Aorta (tissue), 5 donors: ENCODE measurements at places on chromosomes 3 and 15. TPM values are rescaled to one million over a fixed set of nuclear protein-coding genes. Genes with fewer than 3 reads are reported as not detected.
A peak's percentile ranks its signal among the peaks of the same experiment; 100 is the strongest.

DNA sequence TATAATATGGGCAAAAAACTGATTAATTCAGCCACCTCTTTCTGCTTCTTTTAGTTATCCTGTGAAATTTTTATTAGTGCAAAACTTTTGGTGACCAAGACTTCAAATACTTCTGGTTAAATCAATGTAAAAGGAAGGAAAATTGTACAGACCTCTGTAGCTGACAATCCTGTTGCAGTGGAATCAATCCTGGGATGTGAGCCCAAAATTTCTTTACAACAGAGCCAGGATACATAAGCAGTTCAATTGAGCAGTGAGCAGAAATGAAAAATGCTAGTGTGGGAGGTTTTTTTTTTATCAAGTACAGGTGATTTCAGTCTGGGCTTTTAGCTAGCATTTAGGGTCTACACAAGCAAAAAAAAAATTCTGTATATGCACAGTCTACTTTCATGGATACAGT, 398.0 kb downstream of the OTOL1 start:
- no peaks in the 10 kb centered on the region for H3K36me3 ChIP-seq
- no peaks in the 10 kb centered on the region for H3K27me3 ChIP-seq
- H3K4me3 ChIP-seq, result no peak overlapping the region
- no peak overlapping the region for H3K27ac ChIP-seq
- no peak for DNase-seq

DNA sequence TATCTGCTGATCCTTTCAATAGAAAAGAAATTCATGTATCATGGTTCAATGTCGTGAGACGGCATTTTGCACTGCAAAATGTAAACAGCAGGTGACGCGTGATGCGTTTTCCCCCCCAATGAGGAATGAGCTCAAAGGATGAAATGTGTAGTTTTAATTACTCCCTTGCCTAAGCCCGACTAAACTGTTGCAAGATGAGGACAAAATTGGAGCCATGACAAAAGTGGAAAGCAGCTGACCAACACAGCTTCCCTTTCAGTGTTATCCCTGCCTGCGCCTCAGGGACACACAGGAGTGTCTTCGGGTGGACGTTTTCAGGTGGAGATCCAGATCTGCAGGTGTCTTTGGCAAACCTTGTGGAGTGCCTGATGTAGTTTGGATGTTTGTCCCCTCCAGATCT, 92.0 kb downstream of the GABRG3 start:
- DNase-seq, result no peak
- no peaks in the 10 kb centered on the region for H3K4me1 ChIP-seq
- no peak overlapping the region for H3K27ac ChIP-seq

- H3K4me1 ChIP-seq, result no peaks in the 10 kb centered on the region
- no peaks in the 10 kb centered on the region for H3K27me3 ChIP-seq
Measured at GRCh38 chr3:193686665-193687483, 93.9 kb downstream of the OPA1 start.

GRCh38 chr3:38519000-38519399, 22.9 kb downstream of the EXOG start:
- H3K4me1 ChIP-seq, result no peaks in the 10 kb centered on the region
- no peak overlapping the region for H3K27ac ChIP-seq
- peaks cover 2% of the 10 kb centered on the region for H3K36me3 ChIP-seq
- no peaks in the 10 kb centered on the region for H3K27me3 ChIP-seq
- no peak for DNase-seq
- H3K4me3 ChIP-seq, result no peak overlapping the region

- H3K4me1 ChIP-seq, result no peaks in the 10 kb centered on the region
- DNase-seq, result no peak
- no peaks in the 10 kb centered on the region for H3K27me3 ChIP-seq
Measured at GRCh38 chr15:80334521-80334920, 69.7 kb upstream of the ARNT2 start.

DNA sequence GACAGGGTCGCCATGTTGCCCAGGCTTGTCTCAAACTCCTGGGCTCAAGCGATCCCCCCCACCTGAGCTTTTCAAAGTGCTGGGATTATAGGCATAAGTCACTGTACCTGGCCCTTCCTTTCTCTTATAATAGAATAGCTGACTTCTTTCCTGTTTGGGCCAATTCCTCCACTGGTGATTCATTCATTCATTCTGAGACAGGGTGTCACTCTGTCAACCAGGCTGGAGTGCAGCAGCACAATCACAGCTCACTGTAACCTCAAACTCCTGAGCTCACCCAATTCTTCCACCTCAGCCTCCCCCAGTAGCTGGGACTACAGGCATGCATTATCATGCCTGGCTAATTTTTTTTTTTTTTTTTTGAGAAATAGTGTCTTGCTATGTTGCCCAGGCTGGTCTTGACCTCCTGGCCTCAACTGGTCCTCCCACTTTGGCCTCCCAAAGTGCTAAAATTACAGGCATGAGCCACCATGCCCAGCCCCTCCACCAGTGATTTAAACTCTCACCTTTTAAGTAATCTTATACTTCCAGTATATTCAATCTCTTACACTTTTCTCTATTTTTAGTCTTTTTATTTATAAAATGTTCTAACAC, 20.9 kb downstream of the GNB4 start:
- DNase-seq, result no peak
- no peaks in the 10 kb centered on the region for H3K27me3 ChIP-seq
- H3K27ac ChIP-seq, result no peak overlapping the region
- H3K4me3 ChIP-seq, result no peak overlapping the region

DNA sequence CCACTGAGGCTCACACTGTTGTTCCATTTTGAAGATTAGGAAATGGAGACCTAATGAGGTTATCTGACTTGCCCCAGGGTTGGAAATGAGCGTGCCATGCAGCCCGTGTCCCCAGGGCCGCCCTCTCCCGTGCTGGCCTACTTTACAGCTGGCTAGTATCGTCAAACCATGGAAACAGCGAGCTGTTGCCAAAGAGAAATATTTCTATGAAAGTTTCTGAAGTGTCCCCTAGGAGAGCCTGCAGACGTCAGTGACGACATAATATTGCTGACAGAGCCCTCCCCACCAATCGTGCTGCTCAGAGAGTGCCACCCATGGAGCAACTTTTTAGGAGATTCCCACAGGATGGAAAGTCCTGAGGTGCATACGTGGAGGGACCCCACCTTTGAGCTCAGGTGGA, 11.2 kb upstream of the FAM174B start:
- H3K4me3 ChIP-seq, result no peak overlapping the region
- no peaks in the 10 kb centered on the region for H3K27me3 ChIP-seq
- DNase-seq, result no peak
- peaks cover 7% of the 10 kb centered on the region for H3K4me1 ChIP-seq
- H3K36me3 ChIP-seq, result no peaks in the 10 kb centered on the region

- H3K27ac ChIP-seq, result no peak overlapping the region
- H3K36me3 ChIP-seq, result no peaks in the 10 kb centered on the region
- H3K27me3 ChIP-seq, result no peaks in the 10 kb centered on the region
- no peak for DNase-seq
- H3K4me3 ChIP-seq, result peak overlapping the region; percentile 30
Measured at GRCh38 chr15:78640527-78641101, 396 bp downstream of the CHRNB4 start.

DNA sequence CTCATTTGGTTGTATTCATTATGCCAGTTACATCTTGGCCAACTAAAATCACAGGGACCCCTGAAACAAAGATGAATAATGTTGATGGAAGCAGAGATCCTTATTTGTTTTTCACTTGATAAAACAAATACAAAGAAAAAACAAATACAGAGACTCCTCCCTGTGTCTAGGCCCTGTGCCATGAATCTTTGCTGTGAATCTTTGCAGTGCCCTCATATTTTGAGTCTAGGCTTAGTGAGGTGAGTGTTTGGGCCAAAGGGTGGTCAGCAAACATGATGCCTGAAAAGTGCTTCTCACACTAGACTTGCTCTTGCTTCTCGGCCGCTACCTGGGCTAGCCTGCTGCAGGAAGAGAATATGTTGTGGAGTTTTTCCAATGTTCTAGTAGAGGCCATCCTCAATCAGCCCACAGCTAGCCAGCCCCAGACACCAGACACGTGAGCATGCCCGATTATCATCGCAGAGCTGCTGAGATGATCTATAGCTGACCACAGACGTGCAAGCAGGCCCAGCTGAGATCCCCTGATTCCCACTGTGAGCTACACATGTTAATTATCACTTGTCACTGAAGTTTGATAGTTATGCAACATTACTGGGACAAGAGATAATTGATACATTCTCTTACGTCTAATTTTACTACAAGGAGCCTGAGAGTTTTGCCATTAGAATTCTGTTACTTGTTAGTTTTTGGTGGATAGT, 191.4 kb downstream of the THRB start:
- no peak overlapping the region for H3K27ac ChIP-seq
- peaks cover 8% of the 10 kb centered on the region for H3K4me1 ChIP-seq
- H3K4me3 ChIP-seq, result no peak overlapping the region
- H3K27me3 ChIP-seq, result no peaks in the 10 kb centered on the region

DNA sequence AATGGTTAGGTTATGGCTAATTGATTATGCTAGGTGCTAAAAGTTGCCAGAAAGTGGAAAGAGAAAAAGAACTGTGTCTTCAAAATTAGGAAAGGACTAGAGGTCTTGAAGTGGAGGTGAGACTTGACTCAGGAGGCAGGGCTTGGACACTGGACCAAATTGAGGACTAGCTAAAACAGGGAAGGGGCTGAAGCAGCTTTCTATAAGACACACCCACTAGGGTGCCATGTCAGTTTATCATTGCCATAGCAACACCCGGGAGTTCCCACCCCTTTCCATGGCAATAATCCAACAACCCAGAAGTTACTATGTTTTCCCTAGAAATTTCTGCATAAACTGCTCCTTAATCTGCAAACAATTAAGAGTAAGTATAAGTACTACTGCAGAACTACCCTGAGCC, 42.9 kb upstream of the MITF start:
- no peak overlapping the region for H3K27ac ChIP-seq
- H3K4me1 ChIP-seq, result no peaks in the 10 kb centered on the region
- H3K4me3 ChIP-seq, result no peak overlapping the region
- no peaks in the 10 kb centered on the region for H3K36me3 ChIP-seq

DNA sequence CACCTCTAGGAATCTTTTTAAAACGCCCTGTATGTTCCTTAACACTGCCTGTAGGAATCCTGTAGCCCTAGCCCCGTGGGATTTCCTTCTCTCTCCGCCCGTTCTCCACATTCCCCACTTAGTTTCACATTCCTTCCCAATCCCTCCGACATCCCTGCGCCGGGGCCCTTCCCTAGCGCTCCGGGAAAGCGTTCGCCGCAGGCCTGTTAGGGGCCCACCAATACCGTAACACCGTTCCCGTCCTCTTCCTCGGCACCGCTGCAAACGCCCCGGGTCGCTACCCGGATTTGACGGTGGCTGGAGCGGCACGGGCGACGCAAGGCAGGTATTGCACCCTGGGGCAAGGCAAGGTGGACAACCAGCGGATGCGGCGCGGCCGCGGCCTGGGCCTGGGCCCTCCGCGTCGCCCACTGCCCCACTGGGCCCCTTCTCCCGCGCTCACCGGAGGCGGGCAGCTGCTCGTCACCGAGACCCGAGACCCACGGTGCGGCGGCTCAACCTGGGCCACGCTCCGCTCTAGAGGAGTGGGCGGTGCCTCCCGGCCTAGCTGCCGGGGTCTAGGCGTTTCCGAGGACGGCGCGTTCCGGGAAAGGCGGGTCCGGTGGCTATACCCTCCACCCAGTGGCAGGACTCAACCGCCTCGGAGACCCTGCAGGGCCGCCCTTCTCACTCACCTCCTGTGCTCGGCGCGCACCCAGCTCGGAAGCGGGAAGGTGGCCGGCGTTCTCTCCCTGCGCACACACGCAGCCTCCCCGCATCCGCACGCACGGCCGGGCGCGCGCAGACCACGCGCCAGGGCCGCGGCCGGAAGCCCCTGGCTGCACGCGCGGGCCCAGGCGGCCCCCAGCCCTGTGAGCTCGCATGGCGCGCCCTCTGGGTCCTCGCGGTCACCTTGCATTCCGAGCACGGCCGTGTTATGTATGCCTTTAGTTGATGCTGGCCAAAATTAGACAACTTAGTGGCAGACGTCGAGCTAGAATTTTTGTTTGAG, at the start of gene B3GALNT1:
TSS of gene B3GALNT1 (minus strand) at position 789 of the 991 bp plus-strand sequence. CDS start 18,595 bp downstream, outside the sequence.
- H3K27me3 ChIP-seq, result no peaks in the 10 kb centered on the region
- H3K27ac ChIP-seq, result peak within 1 kb of the TSS; percentile 43
- DNase-seq, result peak; percentile 68
- peaks cover 6% of the 10 kb centered on the region for H3K36me3 ChIP-seq
- peaks cover 2% of the 10 kb centered on the region for H3K4me1 ChIP-seq
- H3K4me3 ChIP-seq, result peak within 1 kb of the TSS; percentile 52

GRCh38 chr3:89697321-89697916, 590.0 kb downstream of the EPHA3 start:
- H3K4me3 ChIP-seq, result no peak overlapping the region
- H3K27me3 ChIP-seq, result no peaks in the 10 kb centered on the region
- no peak overlapping the region for H3K27ac ChIP-seq
- no peaks in the 10 kb centered on the region for H3K4me1 ChIP-seq
- no peak for DNase-seq

DNA sequence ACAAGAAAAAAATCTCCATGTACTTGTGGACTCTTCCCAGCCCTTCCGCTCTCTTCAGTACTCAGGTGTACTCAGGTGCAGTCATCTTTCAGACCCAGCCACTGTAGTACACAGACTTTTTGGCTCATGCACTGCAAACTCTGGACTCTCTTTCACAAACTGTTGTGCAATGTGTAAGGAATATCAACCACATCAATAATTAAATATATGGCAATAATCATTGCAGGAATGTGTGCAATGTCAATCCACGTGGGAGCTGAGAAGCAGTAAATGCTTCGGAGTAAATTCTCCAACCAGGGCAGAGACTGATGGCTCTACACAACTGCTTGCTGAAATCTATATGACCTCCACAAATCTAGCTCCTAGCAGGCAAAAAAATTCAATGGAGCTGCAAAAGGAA, 287.3 kb upstream of the COL8A1 start:
- H3K27ac ChIP-seq, result no peak overlapping the region
- no peak overlapping the region for H3K4me3 ChIP-seq
- H3K27me3 ChIP-seq, result no peaks in the 10 kb centered on the region
- H3K36me3 ChIP-seq, result no peaks in the 10 kb centered on the region
- no peak for DNase-seq
- no peaks in the 10 kb centered on the region for H3K4me1 ChIP-seq

PLA2G4D gene
- polyA plus RNA-seq, result not detected

PRSS50 gene
- polyA plus RNA-seq, result 0.31 TPM

GRCh38 chr3:117144853-117145252, 435.3 kb downstream of the TUSC7 start:
- H3K27me3 ChIP-seq, result no peaks in the 10 kb centered on the region
- H3K36me3 ChIP-seq, result no peaks in the 10 kb centered on the region
- H3K4me3 ChIP-seq, result no peak overlapping the region
- no peaks in the 10 kb centered on the region for H3K4me1 ChIP-seq
- H3K27ac ChIP-seq, result no peak overlapping the region

TMCC1 gene
- polyA plus RNA-seq, result 10.8 TPM

WWTR1 gene
- polyA plus RNA-seq, result 93.5 TPM
